ENCODE measurements at places on chromosomes 16 and 17.

GRCh38 chr16:972316-973002 is 1.7 kb upstream of the LMF1 start:
- no peak overlapping the region for H3K27ac ChIP-seq
- no peak overlapping the region for H3K4me3 ChIP-seq
- peaks cover 9% of the 10 kb centered on the region for H3K27me3 ChIP-seq
- DNase-seq: no peak
- peaks cover 62% of the 10 kb centered on the region for H3K4me1 ChIP-seq

- no peaks in the 10 kb centered on the region for H3K36me3 ChIP-seq
- no peak for DNase-seq
- H3K4me3 ChIP-seq: no peak overlapping the region
- H3K27ac ChIP-seq: no peak overlapping the region
- H3K27me3 ChIP-seq: peaks cover 54% of the 10 kb centered on the region
- peaks cover 45% of the 10 kb centered on the region for H3K4me1 ChIP-seq
These were observed 48.9 kb upstream of the LHX1 start for GRCh38 chr17:36888236-36888951.

GRCh38 chr17:47605011-47605410 is 44.7 kb upstream of the KPNB1 start:
- peak overlapping the region; percentile 96 for H3K27ac ChIP-seq
- H3K27me3 ChIP-seq: no peaks in the 10 kb centered on the region
- H3K4me1 ChIP-seq: peaks cover 22% of the 10 kb centered on the region
- H3K4me3 ChIP-seq: no peak overlapping the region
- peaks cover 76% of the 10 kb centered on the region for H3K36me3 ChIP-seq

DNA sequence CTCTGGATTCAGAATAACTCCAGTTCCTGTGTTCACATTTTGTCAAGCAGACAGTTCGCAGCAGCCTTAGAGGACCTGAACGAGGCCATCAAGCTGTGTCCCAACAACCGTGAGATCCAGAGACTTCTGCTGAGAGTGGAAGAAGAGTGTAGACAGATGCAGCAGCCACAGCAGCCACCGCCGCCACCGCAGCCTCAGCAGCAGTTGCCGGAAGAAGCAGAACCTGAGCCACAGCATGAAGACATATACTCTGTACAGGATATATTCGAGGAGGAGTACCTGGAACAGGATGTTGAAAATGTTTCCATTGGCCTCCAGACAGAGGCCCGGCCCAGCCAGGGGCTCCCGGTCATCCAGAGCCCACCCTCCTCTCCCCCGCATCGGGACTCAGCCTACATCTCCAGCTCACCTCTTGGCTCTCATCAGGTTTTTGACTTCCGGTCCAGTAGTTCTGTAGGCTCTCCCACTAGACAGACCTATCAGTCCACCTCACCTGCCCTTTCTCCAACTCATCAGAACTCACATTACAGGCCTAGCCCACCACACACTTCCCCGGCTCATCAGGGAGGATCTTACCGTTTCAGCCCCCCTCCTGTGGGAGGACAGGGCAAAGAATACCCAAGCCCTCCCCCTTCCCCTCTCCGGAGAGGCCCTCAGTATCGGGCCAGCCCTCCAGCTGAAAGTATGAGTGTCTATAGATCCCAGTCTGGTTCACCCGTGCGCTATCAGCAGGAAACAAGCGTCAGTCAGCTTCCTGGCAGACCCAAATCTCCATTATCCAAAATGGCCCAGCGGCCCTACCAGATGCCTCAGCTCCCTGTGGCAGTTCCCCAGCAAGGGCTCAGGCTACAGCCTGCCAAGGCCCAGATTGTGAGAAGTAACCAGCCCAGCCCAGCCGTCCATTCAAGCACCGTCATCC is 25.9 kb downstream of the CYB561 start:
- H3K4me1 ChIP-seq: no peaks in the 10 kb centered on the region
- peaks cover 13% of the 10 kb centered on the region for H3K27me3 ChIP-seq
- peaks cover 44% of the 10 kb centered on the region for H3K36me3 ChIP-seq
- no peak overlapping the region for H3K4me3 ChIP-seq

- no peaks in the 10 kb centered on the region for H3K4me1 ChIP-seq
- no peak for DNase-seq
- H3K36me3 ChIP-seq: no peaks in the 10 kb centered on the region
- H3K4me3 ChIP-seq: no peak overlapping the region
- no peak overlapping the region for H3K27ac ChIP-seq
- peaks cover 44% of the 10 kb centered on the region for H3K27me3 ChIP-seq
These were observed 48.3 kb downstream of the CCT6B start for GRCh38 chr17:34913001-34913400.

- no peak for DNase-seq
- no peaks in the 10 kb centered on the region for H3K36me3 ChIP-seq
- peaks cover 13% of the 10 kb centered on the region for H3K4me1 ChIP-seq
- no peak overlapping the region for H3K4me3 ChIP-seq
- no peaks in the 10 kb centered on the region for H3K27me3 ChIP-seq
- no peak overlapping the region for H3K27ac ChIP-seq
These were observed 541.3 kb downstream of the CDH11 start for GRCh38 chr16:64580558-64580957.

DNA sequence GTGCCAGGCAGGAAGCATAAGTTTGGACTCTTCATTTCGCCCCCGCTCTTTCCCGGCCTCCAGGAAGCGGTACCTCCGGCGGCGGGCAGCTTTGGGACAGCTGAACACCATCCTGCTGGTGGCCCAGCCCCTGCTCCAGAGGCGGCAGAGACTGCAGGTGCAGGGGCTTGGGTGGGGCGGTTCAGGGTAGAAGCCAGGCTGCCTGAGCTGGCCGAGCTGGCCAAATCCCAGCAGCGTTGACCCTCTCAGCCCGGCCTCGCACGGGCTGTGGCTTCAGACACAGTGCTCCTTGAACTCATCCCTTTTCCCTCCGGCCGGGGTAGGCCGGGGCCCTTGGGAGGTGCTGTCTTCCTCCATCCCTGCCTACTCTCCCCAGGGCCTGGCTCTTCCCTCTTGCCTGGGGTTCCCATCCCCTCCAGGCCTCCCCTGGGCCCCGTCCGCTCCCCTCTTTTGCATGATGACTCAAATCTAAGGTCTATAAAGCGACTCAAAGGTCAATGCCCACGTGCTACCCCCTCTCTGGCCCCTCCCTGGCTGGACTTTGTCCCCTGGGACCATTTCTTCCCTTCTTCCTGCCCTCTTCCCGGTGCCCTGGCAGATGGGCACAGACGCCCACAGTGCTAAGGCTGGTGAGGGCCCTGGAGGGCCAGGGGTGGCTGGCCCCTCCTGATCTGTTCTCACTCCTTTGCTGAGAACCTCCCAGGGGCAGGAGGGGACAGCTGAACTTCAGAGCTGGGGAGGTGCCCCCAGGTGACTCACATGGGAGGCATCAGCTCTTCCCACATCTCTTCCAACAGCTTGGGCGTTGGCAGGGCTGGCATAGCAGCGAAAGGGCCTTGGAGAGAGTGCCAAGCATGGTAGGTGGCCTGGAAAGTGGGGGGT is 22.7 kb downstream of the MYO15B start:
- H3K4me3 ChIP-seq: no peak overlapping the region
- no peak for DNase-seq
- H3K36me3 ChIP-seq: no peaks in the 10 kb centered on the region
- peaks cover 12% of the 10 kb centered on the region for H3K27me3 ChIP-seq
- H3K27ac ChIP-seq: no peak overlapping the region

DNA sequence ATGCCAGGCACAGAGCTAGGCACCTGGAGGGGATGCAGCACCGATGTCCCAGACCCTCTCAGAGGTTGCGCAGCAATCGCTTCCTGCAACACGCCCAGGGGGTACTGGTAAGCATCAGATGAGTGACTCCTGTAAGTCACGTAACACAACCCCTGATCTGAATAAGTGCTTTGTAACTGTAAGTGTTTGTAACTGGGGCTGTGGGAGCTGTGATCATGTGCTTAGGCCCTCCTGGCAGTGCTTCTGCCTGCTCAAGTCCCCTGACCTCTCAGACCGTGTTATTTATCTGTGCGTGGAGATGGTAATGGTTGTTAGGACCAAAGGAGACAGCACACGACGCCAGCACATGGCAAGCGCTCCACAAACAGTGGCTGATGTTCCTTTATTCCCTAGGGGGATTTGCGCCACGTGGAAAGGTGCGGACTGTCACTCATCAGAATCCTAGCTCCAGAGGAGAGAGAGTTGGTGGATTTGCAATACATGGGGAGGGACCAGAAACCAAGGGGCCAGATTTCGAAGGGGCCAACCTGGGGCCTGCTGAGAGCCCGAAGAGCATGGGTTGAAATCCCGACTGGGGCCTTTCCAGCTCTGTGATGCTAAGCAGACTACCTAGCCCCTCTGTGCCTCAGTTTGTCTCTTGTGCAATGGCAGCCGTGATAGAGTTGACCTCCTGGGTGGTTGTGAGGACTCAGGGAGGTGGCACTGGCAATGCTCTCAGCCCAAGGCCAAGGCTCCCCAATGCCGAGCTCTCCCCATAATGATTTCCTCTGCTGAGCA is 151.8 kb downstream of the IRF8 start:
- peaks cover 68% of the 10 kb centered on the region for H3K4me1 ChIP-seq
- H3K4me3 ChIP-seq: peak overlapping the region; percentile 36
- H3K27ac ChIP-seq: no peak overlapping the region
- DNase-seq: no peak

- peak; percentile 50 for DNase-seq
- H3K27me3 ChIP-seq: peaks cover 22% of the 10 kb centered on the region
- H3K36me3 ChIP-seq: no peaks in the 10 kb centered on the region
- H3K4me3 ChIP-seq: peak overlapping the region; percentile 71
- H3K4me1 ChIP-seq: peaks cover 54% of the 10 kb centered on the region
- no peak overlapping the region for H3K27ac ChIP-seq
These were observed 477.4 kb downstream of the SLC39A11 start for GRCh38 chr17:72614871-72615626.

DNA sequence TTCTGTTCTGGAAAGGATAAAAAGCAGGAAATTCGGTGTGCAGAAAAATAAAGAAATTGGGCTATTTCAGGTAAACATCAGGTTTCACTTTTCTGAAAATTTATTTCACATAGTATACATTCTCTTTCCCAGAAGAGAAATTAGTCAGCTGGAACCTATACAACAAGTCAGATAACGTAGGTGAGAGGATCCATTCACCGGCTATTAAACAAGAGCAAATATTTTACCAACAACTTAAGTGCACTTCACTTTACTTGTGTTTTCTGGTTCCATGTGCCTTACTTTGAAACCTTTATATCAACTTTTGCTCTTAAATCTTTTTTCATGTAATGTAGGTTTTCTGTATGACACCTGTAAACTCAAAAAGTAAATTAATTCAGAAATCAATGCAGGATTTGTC is 839.7 kb downstream of the CDH11 start:
- H3K27ac ChIP-seq: no peak overlapping the region
- H3K4me3 ChIP-seq: no peak overlapping the region
- no peaks in the 10 kb centered on the region for H3K4me1 ChIP-seq
- DNase-seq: no peak
- no peaks in the 10 kb centered on the region for H3K36me3 ChIP-seq

- no peaks in the 10 kb centered on the region for H3K27me3 ChIP-seq
- H3K27ac ChIP-seq: peak overlapping the region; percentile 28
- no peak overlapping the region for H3K4me3 ChIP-seq
- H3K4me1 ChIP-seq: peaks cover 4% of the 10 kb centered on the region
- peaks cover 70% of the 10 kb centered on the region for H3K36me3 ChIP-seq
These were observed 37.8 kb downstream of the LITAFD start for GRCh38 chr16:8919934-8920462.

GRCh38 chr16:8962393-8963009 is 1.2 kb downstream of the USP7 start:
- peak overlapping the region; percentile 57 for H3K27ac ChIP-seq
- peak; percentile 35 for DNase-seq
- H3K4me1 ChIP-seq: peaks cover 72% of the 10 kb centered on the region
- peaks cover 17% of the 10 kb centered on the region for H3K27me3 ChIP-seq

DNA sequence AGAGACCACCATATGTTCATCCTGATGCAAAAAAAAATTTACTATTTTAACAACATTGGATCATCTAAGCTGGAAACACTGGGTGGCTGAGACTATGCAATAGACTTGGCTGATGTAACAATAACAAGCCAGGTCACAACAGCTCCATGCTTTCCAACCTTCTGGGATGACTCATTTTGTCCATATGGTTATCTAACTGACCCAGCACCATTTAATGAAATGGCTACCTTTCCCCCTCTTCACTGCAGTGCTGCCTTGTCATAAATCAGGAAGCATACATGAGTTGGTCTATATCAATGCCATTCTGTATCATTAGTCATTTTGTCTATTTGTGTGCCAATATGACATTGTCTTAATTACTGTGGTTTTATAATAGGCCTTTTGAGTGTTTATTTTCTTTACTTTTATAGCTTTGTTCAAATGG is 217.6 kb upstream of the KCNJ16 start:
- DNase-seq: no peak
- peaks cover 15% of the 10 kb centered on the region for H3K36me3 ChIP-seq
- H3K27me3 ChIP-seq: no peaks in the 10 kb centered on the region
- H3K27ac ChIP-seq: no peak overlapping the region
- no peak overlapping the region for H3K4me3 ChIP-seq

GRCh38 chr17:48326310-48326709 is 103.7 kb downstream of the SKAP1 start:
- H3K27me3 ChIP-seq: no peaks in the 10 kb centered on the region
- no peak for DNase-seq
- H3K4me3 ChIP-seq: no peak overlapping the region
- H3K36me3 ChIP-seq: no peaks in the 10 kb centered on the region

DNA sequence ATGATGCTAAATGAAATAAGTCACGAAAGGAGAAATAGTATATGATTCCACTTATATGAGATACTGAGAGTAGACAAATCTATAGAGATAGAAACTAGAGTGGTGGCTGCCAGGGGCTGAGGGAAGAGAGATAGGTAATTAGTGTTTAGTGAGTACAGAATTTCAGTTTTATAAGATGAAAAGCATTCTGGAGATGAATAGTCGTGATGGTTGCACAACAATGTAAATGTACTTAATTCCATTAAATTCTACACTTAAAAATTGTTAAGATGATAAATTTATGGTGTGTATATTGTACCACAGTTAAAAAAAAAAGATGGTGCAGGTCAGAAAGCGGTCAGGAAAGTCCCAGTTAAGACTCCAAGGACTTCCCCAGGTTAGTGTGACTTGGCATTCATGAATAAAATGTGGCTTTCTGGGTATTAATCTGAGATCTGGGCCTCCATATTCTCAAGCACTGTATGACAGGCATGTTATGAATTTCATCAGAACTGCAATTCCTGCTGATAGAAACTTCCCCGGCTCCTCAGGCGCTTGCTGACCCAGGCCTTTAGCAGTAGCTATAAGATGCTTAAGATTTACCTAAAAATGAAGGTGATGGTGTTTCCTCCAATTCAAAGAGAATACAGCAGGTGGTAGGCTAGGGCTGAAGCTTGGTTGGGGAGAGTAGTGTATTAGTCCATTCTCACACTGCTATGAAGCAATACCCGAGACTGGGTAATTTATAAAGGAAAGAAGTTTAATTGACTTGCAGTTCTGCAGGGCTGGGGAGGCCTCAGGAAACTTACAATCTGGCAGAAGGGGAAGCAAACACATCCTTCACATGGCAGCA is 115.3 kb upstream of the SOX9 start:
- no peak overlapping the region for H3K4me3 ChIP-seq
- peaks cover 7% of the 10 kb centered on the region for H3K27me3 ChIP-seq
- DNase-seq: no peak
- H3K4me1 ChIP-seq: peaks cover 15% of the 10 kb centered on the region
- no peaks in the 10 kb centered on the region for H3K36me3 ChIP-seq

DNA sequence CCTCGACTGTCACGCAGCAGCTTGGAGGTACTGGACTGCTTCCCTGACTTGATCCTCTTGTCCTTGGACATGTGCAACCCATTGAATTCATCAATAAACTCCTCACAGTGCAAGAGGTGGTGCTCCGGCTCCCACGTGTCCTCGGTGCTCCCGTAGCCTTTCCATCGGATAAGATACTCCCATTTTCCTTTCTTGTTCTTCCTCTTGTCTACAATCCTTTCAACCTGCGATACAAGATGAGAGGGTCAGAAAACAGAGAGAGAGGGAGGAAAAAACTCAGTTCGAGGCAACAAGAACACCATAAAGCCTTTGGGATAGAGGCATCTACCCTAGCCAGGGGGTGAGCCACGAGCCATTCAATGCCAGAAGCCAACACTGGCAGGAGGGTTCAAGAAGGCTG is 119.5 kb downstream of the CDYL2 start:
- no peak overlapping the region for H3K4me3 ChIP-seq
- DNase-seq: no peak
- no peaks in the 10 kb centered on the region for H3K36me3 ChIP-seq
- H3K4me1 ChIP-seq: no peaks in the 10 kb centered on the region

All from nephron progenitor cell (in vitro differentiated cells).